Fibroblast of villous mesenchyme (primary cell): ENCODE measurements at places on chromosomes 3 and 15. TPM values are rescaled to one million over a fixed set of nuclear protein-coding genes. Genes with fewer than 3 reads are reported as not detected.

GRCh38 chr15:60009124-60009960 lies 5.2 kb downstream of the FOXB1 start:
- DNase-seq, result no peak

The SLC2A2 gene
- under 0.01 TPM in 1 of 2 replicates, not detected in the other for total RNA-seq

GRCh38 chr3:145857956-145858355 lies 303.0 kb downstream of the PLOD2 start:
- DNase-seq, result no peak

The NDUFAF3 gene
- 39.3 and 48.3 TPM in 2 replicates for total RNA-seq

DNA sequence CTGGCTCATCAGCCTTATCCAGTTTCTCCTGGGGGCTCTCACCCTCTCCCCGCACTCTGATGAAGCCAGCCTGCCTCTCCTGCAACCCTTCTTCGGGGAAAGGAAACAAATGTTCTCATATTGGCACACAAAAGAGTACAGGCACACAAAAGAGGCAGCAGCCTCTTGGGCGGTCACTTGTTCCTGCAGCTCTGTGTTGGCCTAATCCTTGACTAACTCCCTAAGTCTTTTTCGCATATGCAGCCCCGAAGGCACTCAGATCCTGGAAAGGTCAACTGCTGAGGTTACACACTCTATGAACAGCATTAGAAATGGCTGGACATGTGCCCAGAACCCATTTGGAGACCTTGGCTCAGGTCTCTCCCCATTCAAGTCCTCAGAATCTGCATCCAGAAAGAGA lies 7.4 kb upstream of the CAMP start:
- peak; percentile 50 for DNase-seq

DNA sequence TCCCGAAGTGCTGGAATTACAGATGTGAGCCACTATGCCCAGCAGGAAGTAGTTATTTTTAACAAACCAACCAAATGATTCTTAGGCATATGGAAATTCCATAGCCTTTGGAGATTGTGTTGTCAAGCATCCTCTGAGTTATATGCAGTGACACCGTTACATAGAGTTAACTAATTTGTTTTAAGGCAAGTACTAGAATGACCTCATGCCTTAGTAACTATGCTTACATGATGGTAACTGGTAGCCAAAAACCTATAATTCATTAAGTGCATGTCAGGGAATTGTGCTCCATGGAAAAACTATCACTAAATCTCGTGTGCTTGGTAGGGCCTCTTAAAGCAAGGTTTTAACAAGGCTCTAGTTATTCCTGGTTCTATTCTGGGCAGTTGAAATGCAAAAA lies 392.8 kb downstream of the TUSC7 start:
- no peak for DNase-seq

DNA sequence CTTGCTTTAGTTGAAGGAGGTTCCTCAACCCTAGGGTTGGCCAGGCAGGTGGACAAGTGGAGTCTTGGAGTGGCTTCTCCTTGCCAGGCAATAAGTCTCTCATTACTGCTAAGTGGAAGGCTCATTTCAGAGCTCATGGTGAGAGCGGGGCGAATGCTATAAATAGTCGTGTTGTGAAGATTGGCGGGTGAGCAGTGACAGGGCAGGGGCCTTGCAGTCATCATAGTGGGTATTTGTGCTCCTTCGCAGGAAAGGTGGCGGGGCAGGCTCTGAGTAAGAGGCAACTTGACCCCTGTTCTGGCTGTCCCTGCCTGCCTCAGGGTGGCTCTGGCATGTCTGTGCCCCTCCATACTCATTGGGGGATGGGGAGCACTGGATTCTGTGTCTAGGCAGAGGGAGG lies 8.7 kb upstream of the GRM2 start:
- no peak for DNase-seq

DNA sequence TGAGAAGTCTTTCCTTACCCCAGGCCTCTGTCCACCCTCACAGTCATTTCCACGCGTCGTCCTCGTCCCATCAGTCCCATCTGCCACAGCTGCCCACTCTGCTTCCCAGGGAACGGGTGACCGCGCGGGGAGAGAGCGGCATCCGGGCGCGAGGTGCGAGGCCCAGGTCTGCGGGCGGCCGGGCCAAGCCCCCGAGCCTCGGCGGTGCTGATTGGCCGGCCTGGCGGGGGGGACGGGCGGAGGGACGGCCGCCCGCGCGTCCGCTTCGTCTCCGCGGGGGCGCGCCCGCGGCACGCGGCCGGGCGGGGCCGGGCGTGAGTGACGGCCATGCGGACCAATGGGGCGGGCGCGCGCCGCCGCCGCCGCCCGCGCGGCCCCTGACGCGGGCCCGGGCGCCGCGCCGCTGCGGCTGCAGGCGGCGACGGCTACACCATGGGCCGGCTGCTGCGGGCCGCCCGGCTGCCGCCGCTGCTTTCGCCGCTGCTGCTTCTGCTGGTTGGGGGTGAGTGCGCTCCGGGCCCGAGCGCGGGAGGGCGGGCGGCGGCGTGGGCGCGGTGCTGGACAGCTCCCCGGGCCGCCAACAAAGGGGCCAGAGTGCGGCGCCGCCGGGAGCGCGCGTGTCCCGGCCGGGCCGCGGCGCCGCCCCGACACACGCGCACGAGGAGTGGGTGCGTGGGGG lies at the start of gene PODXL2:
TSS of gene PODXL2 (plus strand) at position 398 of the 679 bp plus-strand sequence. CDS start at position 433, 35 bp downstream.
- peak; percentile 69 for DNase-seq

DNA sequence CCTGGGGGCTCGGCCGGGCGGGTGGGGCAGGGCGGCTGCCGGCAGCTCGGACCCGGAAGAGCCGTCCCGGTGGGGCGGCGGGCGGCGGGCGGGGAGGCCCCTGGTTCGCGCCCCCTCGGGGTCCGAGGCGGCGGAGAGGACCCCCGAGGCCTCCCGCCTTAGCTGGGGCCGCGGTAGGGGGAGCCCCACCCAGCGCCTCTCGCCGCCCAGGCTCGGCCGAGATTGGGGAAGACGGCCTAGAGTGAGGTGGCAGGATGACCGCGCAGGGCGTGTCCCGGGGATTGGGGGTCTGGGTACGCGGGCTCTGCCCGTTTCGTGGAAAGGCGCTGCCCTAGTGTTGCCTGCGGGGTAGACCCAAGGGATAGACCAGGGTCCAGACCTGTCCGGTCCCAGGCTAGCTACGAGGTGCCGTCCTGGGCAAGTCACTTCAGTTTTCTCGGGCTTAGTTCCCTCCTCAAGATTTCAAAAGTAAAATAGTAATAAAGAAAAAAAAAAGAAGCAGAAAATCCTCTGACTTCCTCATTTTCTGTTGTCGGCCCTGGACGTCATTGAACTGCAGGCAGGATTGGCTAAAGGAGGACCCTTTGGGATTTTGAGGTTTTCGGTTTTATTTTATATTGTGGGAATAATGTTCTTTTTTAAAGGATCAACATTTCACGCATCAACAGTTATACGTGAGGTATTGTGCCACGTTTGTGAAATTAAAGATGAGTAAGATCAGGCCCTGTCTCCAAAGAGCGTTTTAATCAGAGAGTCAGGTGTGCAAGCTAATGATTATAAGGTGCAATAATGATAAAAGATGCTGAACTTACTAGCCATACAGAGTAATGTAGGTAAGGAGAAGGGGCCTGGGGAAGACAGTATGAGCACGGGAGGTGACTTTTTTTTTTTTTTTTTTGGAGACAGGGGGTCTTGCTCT lies 679 bp downstream of the IQGAP1 start:
- DNase-seq, result peak; percentile 64
